ENCODE measurements at places on chromosomes 5 and 9.

DNA sequence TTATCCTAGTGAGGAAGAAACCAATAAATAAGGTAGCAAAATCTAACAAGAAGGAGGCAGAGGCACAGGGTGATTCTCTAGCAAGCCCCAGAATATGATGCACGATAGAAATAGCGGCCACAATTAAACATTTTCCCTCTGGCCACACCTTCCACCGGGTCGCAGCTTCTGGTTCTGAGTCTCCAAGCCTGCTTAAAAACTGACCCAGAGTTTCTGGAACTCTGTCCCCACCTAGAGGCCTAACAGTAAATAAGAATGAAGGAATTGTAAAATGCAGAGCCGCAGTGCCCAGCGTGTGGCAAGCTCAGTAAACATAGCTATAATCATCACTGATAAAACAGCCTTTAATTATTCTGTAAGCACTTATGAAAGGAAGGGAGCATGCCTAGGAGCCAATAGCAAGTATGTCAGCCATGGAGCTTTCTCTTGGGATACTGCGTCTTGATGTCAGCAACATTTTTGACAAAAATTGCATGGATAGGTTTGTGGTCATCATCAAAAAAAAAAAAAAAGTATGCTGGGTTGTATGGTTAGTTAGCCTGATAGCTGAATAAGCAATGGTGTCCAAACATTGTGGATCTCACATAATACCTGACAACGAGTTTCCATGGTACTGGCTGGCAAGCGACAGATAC, 465.5 kb downstream of the DNAH5 start:
- no peak for DNase-seq

GRCh38 chr9:96413302-96414221, 4.6 kb downstream of the ZNF367 start:
- no peak for DNase-seq

DNA sequence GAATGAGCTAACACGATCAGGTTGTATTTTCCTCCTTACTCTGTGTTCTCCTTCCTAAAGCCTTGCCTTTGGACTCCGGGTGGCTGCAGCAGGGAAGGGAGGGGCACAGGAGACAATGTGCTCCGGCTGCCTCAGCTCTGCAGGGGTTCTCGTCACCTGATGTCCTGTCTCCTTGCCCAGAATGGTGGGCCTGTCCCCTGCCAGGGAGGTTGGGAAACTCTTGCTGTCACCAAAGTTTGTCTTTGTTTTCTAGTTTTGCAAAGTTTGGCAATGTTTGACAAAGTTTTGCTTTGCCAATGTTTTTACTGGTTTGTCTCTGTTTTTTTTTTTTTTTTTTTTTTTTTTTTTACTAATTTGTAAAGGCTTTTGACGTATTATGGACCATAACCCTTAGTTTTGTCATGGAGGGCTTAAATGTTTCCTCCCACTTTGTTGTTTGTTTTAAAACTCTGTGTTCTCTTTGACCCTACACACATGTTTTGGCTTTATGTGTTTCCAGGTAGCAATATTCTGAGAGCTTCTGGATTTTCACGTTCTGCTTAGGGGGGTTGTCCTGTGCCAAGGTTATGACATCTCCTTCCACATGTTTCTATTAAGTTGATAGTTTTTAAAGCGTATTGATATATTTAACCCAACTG, 49.3 kb downstream of the GADD45G start:
- DNase-seq, result no peak

DNA sequence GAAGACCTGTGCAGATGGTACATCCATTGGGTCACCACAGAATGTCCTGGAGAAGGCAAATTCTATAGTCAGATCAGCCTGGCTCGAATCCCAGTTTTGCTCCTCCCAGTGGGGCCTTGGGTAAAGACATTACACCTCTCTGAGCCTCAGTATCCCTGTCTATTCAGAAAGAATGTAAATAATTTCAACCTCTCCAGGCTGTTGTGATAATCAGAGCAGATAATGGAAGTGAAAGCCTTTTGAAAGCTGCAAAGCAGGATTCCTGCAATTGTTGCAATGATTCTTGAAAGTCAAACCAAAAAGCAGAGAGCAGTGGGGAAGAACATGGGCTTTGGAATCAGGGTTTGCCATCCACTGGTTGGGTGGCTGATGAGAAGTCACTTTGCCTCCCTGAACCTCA, 63.2 kb downstream of the LHX2 start:
- DNase-seq, result no peak

DNA sequence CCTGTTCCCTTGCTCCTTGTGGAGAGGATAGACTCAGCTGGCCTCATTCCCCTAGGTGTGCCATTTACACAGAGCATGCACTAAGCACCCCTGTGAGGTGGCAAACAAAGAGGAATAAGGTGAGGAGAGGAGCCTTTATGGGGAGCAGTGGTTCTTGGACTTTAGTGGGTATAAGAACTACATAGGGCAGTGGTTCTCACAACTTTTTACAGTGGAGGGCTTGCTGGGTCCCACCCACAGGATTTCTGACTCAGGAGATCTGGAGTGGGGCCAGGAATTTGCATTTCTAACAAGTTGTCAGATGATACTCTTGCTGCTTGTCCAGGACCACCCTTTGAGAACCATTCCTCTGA, 42.0 kb downstream of the CSF1R start:
- no peak for DNase-seq

DNA sequence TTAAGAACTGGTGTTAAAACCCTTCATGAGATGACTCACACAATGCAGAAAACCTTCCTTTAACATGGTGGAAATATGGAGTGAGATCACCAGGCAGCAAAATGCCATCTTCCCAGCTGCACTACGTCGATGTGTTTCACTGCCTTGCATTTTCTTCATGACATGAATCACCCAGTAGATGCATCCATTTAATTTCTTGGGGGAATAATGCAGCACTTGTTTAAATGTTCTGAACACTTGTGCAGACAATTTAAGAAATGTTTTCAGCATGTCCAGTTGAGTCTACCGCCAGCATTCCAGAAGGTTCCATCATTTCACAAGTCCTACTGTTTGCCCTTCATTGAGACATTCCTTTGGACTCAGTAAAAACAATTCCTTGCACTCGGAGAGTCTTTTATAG, 81.6 kb downstream of the ADAMTS16 start:
- DNase-seq, result no peak

- no peak for DNase-seq
These were observed 27.9 kb downstream of the FAM169A start for GRCh38 chr5:74838262-74838661.

DNA sequence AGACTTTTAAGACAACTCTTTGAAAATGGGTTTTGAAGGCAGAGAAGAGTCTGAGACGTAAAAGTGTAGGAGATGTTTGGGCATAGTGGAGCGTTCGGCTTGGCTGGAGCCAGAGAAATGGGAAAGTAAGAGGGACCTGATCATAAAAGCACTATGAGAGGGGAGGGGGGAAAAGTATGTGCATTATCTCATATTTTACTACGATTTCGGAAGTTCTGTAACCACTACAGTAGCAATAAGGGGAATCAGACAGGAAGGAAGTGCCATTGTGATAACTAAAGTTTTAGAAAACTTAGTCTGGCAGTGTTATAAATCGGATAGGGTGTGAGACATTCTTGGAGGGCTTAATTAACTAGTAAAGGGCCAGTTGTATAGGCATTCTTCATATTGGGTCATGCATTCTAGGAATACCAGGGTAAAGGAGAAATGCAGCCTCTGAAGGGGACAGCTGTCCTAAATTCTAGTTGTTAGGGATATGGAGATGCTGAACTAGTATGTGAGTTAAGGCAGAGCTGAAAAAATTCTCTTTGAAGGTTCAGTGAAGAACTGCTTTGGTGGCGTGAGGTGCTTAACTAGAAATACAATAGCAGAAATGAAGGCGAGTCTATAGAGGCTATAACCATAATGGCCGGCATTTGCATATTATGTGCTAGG, 83.8 kb upstream of the FREM1 start:
- DNase-seq, result no peak

- DNase-seq, result no peak
These were observed 7.9 kb downstream of the WNT8A start for GRCh38 chr5:138091685-138092084.
